Epithelial cell of prostate (primary cell): ENCODE measurements at places on chromosomes 5 and 9.
A peak's percentile ranks its signal among the peaks of the same experiment; 100 is the strongest.

DNA sequence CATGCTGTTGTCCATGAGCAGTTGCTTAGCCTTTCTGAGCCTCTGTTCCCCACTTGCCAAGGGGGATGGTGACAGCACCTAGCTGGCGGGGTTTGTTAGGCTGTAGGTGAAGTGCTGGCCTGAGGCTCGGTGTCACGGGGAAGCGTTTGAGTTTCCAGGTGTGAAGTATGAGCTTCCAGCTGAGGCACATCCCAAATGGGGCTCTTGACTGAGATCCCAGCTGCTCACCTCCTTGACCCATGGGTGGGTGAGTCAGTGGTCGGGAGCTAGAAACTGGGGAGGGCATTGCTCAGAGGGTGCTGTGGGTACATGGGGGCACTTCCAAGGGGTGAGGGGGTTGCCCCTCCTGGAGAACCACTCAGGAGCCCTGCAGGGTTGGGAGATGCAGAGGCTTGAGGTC, 26.4 kb upstream of the RNF130 start:
- DNase-seq = no peak

DNA sequence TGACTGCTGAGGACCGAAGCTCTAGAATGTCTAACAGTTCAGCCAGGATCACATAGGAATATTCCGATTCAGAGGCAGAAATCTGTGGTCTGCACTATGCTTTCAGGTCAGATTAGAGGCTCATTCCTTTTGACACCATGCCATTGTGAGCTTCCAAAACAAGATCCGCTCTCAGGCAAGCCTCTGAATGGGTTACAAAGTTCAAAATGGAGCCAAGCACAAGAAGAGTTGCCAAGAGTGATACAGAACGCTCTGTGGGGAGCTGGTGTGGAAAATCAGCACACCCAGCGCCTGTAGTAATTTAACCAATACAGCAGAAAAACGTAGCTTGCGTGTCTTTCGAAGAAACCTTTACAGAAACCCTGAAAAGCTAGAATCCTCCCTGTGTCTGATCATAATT, 33.3 kb upstream of the FAT2 start:
- DNase-seq = no peak

DNA sequence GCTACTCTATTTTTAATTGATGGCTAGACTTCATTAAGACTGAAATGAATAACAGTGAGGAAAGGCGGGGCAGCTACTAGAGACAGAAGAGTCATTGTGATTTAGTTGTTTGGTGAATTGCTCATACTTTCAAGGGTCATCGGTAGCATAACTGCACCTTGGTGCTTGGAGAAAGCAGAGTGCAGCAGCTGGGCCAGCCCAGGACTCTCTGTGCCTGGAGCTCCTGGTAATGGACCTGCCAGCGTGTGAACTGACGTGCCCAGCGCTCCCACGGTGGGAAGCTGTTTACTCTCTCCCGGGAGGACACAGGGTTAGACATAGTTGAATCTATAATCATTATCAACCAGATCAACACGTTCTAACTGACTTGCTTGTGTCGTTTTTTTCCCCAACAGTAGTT, 42.9 kb downstream of the LURAP1L start:
- DNase-seq = peak; percentile 98

DNA sequence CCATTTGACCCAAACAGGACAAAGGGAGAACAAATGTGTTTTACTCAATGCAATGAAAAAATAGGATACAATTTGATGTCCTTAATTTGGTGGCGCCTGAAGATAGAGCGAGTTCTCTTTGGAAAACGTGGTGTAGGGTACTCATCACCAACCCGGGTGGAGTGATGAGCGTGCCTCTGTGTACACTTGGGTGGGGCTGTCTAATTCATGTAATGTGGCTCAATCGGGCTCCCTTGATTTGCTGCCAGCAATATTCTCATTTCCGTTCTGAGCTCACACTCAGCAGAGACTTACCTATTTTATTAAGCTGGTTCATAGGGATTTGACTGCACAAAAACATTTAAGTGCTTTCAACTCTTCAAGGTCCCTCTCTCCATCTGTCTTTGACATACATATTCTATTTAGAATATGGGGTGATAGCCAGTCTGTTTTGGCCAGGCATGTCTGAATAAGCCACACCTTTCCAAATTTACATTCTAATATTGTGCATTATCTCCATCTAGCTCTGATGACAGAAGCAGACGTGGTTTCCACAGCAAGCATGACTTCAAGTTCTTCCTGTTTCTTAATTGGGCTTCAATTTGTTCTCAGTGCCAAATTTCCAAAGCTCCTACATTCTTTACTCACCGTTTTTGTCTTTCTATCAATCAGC, 162.5 kb downstream of the IRX2 start:
- no peak for DNase-seq

- DNase-seq = peak; percentile 26
These were observed at the start of gene TUSC1 for GRCh38 chr9:25678147-25678666. Gene TUSC1, minus strand, starts transcription at chr9:25678444. Its CDS starts 132 bp downstream, at chr9:25678312.

GRCh38 chr5:7978114-7978513, 109.2 kb downstream of the MTRR start:
- no peak for DNase-seq

DNA sequence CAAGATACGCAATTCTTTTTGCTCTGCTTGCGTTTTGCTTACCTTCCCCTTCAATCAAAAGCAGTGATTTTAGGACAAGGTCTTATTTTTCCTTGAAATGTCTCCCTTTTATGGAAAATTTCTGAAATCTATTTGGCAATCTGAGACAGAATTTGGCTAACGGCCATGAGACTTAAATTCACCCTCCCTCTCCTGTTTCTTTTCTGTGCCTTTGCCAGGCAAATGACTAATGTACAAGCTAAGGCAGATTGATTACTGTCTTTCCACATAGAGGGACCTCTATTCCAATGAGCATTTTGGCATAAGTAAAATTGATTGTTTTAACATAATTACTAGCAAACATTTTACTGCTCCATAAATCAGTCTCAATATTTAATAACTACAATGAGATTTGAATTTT, 31.7 kb downstream of the FAM81B start:
- no peak for DNase-seq
